ENCODE measurements at places on chromosomes 3 and 15. TPM values are rescaled to one million over a fixed set of nuclear protein-coding genes. Genes with fewer than 3 reads are reported as not detected.

UBA7 gene
- total RNA-seq: 19.7 TPM

LRRN1 gene
- 0.05 TPM for total RNA-seq

EHHADH gene
- 18.7 TPM for total RNA-seq

RFX7 gene
- total RNA-seq: 7.2 TPM

TAGLN3 gene
- total RNA-seq: not detected

HEMK1 gene
- 19.5 TPM for total RNA-seq

ANKRD63 gene
- 0.65 TPM for total RNA-seq

KCNAB1 gene
- total RNA-seq: 3.0 TPM

BFSP2 gene
- total RNA-seq: not detected

TP63 gene
- 0.11 TPM for total RNA-seq

All from Right ventricle myocardium superior (tissue), 1 donor.